Keratinocyte (primary cell): ENCODE measurements at places on chromosomes 12 and 14.

DNA sequence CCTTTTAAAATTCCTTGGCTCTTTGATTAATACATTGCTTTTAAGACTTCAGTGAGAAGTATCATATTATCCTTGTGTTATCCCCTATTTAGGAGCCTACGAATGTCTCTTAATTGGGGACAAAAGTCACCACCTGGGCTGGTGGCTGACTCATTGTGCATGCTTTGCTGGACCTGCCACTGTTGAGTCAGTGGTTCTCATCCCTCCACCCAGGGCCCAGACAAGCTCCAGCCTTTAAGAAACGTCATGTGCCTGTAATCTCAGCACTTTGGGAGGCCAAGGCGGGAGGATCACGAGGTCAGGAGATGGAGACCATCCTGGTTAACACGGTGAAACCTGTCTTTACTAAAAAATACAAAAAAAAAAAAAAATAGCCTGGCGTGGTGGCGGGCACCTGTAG lies 57.9 kb downstream of the OTX2 start:
- H3K27ac ChIP-seq: no peak overlapping the region
- no peak for DNase-seq
- no peaks in the 10 kb centered on the region for H3K36me3 ChIP-seq

GRCh38 chr12:43290836-43291235 lies 261.2 kb downstream of the ADAMTS20 start:
- peaks cover 16% of the 10 kb centered on the region for H3K4me1 ChIP-seq
- no peaks in the 10 kb centered on the region for H3K27me3 ChIP-seq
- DNase-seq: no peak

DNA sequence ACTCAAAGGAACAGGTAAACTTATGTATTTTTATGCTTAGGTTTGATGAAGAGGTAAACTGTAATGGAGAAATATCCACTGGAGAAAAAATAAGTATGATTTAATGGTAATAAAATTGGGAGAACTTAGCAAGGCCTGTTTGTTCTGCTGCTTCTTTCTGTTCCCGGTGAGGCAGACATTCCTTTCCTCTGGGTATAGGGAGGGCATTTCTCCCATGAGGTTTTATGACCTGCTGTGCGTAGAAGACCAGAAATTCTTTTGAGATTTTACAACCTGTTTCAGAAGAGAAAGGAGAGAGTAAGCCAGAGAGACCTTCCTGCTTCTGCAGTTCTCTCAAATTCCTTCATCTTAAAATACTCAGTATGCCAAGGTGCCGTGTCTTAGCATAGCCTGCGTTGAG lies 139.4 kb upstream of the RMST start:
- H3K27ac ChIP-seq: no peak overlapping the region
- H3K36me3 ChIP-seq: no peaks in the 10 kb centered on the region
- H3K27me3 ChIP-seq: no peaks in the 10 kb centered on the region
- no peak for DNase-seq

GRCh38 chr12:63276537-63277365 lies 125.8 kb upstream of the AVPR1A start:
- no peaks in the 10 kb centered on the region for H3K4me1 ChIP-seq
- no peak overlapping the region for H3K27ac ChIP-seq
- no peak overlapping the region for H3K4me3 ChIP-seq
- H3K27me3 ChIP-seq: no peaks in the 10 kb centered on the region
- no peak for DNase-seq

DNA sequence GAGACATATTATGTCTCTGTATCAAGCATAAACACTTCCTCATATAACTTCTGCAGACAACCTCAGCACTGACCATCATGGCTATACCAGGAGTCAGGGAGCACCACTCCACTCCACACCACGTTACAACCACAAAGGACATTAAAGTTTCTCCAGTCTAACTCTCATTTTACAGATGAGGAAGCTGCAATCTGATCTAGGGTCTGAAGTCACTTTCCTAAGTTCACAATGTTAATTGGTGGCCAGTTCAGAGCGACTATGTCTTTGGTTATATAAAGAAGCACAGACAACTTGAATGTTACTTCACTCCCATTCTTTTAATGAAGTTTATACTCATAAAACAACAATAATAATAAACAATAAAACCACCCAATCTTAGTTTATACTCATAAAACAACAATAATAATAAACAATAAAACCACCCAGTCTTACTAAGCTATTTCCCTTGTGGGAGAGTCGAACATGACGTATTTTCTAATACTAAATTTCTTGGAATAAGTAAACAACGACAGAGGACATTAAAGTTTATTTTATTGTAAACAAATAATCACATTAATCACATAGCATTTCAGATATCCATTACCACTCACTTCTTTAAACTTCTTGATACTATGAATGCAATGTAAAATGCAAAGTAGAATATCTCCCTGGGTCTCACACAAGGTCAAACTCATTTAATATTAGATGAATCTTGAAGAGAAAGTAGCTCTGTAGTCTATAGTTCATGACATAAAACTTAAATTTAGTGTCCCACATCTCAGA lies 72.4 kb upstream of the SSTR1 start:
- DNase-seq: no peak
- no peaks in the 10 kb centered on the region for H3K27me3 ChIP-seq
- H3K4me3 ChIP-seq: no peak overlapping the region
- no peak overlapping the region for H3K27ac ChIP-seq
- no peaks in the 10 kb centered on the region for H3K36me3 ChIP-seq

GRCh38 chr12:124418791-124419190 lies 123.9 kb downstream of the RFLNA start:
- no peak overlapping the region for H3K4me3 ChIP-seq
- H3K27me3 ChIP-seq: no peaks in the 10 kb centered on the region
- H3K36me3 ChIP-seq: peaks cover 14% of the 10 kb centered on the region
- H3K27ac ChIP-seq: no peak overlapping the region
- no peak for DNase-seq
- peaks cover 18% of the 10 kb centered on the region for H3K4me1 ChIP-seq

DNA sequence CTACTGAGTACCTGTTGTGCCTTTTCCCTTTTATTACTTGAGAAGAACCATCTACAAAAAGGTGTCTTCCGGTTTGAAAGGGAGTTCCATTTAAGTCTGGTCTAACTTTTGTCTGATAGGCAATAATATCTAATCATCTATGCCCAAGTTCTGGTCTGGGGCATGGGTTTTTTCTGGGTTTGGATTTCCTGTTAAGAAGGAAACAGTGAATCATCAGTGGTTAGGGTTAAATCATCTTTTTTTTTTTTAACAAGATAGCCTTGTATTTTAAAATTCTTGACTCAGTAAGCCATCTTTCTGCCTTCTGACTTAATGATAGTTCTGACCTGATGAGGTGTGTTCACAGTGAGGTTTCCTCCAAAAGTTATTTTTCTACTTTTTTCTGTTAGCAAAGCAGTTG lies 29.3 kb upstream of the CPNE8 start:
- no peak overlapping the region for H3K27ac ChIP-seq
- H3K4me3 ChIP-seq: no peak overlapping the region
- H3K27me3 ChIP-seq: no peaks in the 10 kb centered on the region
- H3K36me3 ChIP-seq: no peaks in the 10 kb centered on the region

DNA sequence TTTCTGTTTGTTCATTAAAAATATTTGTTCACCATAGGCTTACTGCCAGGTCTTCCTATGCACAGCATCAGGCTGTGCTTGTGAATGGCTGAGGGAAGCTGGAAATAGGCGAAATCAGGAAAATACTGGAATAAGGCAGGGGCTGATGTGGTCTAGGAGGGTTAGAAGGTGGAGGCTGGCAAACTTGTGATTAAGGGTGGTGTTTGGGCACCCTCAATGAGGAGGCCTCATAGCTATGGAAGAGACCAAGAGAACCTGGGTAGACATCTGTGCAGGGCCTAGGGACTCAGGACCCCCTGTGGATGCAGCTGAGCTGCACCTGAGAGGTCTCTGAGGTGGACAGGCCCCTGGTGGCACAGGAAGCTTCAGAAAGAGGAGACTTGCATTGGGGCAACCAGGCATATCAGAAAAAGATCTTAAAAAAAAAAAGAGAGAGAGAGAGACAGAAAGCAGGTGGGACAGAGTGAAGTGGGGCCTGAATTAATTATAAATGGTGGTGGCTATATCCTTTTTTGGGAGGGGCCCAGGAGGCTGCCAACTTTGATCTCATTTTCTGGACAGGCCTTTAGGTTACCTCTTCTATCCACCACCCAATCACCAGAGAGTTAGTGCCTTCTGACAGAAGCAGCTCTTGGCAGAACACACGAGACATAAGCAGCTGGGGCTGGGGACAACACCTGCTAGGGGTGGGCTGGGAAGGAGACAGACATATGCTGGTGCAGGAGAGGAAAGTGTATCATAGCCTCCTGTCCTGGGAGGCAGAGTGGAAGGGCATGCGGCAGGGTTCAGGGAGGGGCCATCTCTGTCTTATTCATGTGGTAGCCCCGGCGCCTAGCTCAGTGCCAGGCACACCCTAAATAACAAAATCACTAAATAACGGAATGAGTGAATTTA lies 46.7 kb upstream of the ATP23 start:
- no peak for DNase-seq
- no peaks in the 10 kb centered on the region for H3K36me3 ChIP-seq
- H3K27ac ChIP-seq: no peak overlapping the region

DNA sequence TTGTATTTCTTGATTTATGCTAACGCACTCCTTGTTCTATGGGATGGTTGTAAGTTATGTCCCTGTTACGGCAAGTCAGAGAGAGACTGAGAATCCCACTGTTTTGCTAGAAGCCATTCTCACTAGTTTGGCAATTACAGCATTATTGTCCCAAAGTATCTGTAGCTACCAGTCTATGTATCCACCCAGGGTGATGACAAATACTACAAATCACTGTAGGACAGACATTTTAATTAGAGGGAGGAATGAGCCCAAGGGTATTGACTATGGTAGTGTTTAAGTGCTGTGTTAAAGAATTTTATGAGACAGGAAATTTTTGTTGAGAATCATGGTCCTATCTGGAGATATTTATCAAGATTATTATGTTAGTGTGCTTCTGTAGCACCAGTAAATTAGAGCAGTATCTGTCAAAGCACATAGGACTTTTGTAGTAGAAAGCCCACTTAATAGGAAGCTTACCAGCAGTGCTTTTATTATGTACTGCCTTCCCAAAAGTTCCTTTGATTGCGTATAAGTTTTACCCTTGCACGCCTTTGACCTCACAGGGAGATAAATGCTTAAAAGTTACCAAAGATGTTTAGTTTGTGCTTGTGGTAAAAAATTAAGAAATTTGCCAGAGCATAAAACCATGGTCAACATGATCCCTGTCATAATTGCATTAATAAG lies 10.7 kb downstream of the PRKCH start:
- no peaks in the 10 kb centered on the region for H3K36me3 ChIP-seq
- no peaks in the 10 kb centered on the region for H3K27me3 ChIP-seq
- no peak for DNase-seq

GRCh38 chr14:47596860-47597259 lies 78.5 kb downstream of the MDGA2 start:
- no peak overlapping the region for H3K4me3 ChIP-seq
- H3K27me3 ChIP-seq: no peaks in the 10 kb centered on the region
- H3K36me3 ChIP-seq: no peaks in the 10 kb centered on the region
- H3K4me1 ChIP-seq: no peaks in the 10 kb centered on the region
- no peak overlapping the region for H3K27ac ChIP-seq

GRCh38 chr12:54328595-54329337 lies 3.8 kb downstream of the COPZ1 start:
- H3K4me3 ChIP-seq: no peak overlapping the region
- H3K27ac ChIP-seq: no peak overlapping the region
- no peaks in the 10 kb centered on the region for H3K27me3 ChIP-seq
- peaks cover 3% of the 10 kb centered on the region for H3K36me3 ChIP-seq
- H3K4me1 ChIP-seq: peaks cover 20% of the 10 kb centered on the region

DNA sequence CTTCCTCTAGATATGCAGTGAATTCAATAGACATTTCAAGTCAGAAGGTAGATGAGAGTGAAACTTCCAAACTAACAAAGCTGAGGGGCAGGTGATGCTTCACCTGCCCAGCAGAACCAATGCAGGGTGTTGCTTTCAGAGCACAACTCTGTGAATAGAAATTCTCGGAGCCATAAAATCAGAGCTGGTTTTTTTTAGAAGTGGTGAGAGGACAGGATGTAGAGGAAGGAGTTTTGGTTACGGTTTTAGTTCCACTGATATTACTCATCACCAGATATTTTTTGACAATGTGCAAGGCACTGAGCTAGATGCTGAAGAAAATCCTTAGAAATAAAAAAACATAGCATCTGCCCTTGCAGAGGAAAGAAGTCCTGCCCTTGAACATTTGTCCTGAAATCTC lies 62.2 kb downstream of the BMP4 start:
- H3K27me3 ChIP-seq: peaks cover 9% of the 10 kb centered on the region
- H3K4me1 ChIP-seq: no peaks in the 10 kb centered on the region

DNA sequence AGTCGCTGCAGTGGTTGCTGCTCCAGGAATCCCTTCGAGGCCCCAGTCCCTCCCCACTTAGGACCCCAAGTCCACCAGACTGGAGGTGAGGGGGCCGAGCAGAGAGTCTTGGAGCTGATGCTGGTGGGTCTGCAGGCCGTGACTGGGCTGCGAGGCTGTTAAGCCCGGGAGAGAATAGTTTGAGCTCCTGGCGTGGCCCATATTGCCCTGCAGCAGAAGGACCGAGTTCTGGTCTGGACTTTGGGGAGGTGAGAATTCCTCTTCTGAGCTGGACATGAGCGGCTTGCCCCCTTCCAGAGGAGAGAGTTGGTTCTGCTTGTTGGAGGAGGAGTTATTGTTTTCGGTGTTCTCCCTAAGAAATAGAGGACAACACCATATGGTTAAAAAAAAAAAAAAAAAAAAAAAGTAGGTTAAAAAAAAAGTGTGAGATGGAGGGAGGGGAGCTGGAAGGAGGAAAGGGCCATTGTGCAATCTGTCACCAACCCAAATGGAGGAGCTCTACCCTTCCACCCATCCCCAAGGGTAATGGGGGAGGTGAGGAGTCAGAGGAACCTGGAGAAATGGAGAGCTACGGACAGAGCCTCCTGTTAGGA lies 3.0 kb downstream of the SIX1 start:
- H3K27ac ChIP-seq: no peak overlapping the region
- DNase-seq: no peak
- peaks cover 14% of the 10 kb centered on the region for H3K4me1 ChIP-seq

GRCh38 chr12:24948420-24948756 lies 513 bp downstream of the BCAT1 start:
- H3K36me3 ChIP-seq: peaks cover 5% of the 10 kb centered on the region
- peaks cover 16% of the 10 kb centered on the region for H3K4me1 ChIP-seq
- DNase-seq: no peak
- peak overlapping the region; percentile 44 for H3K4me3 ChIP-seq
- no peaks in the 10 kb centered on the region for H3K27me3 ChIP-seq

DNA sequence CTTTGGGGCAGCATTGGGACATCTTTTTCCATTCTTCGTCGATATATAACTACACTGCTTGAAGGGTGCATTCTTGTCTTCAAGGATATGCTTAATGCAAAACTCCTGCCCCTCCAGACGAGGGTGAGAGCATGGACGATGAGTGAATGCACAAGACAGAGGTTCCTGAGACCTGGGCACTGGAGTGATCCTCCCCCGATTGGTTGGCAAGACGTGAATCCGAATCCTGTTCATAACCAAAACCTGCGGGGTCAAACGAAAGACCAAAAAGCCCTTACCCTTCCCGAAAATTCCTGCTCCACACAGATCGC lies 684 bp downstream of the KANSL2 start:
- H3K27ac ChIP-seq: peak overlapping the region; percentile 97
- H3K27me3 ChIP-seq: no peaks in the 10 kb centered on the region
- no peak for DNase-seq
- H3K36me3 ChIP-seq: peaks cover 14% of the 10 kb centered on the region
- H3K4me1 ChIP-seq: peaks cover 24% of the 10 kb centered on the region
